ENCODE measurements at places on chromosomes 11 and 22. TPM values are rescaled to one million over a fixed set of nuclear protein-coding genes. Genes with fewer than 3 reads are reported as not detected.

- DNase-seq = no peak
Measured at GRCh38 chr22:36687516-36687915, 16.0 kb downstream of the CACNG2 start.

- peak; percentile 42 for DNase-seq
Measured at GRCh38 chr22:47102648-47103047, 340.2 kb downstream of the TBC1D22A start.

DNA sequence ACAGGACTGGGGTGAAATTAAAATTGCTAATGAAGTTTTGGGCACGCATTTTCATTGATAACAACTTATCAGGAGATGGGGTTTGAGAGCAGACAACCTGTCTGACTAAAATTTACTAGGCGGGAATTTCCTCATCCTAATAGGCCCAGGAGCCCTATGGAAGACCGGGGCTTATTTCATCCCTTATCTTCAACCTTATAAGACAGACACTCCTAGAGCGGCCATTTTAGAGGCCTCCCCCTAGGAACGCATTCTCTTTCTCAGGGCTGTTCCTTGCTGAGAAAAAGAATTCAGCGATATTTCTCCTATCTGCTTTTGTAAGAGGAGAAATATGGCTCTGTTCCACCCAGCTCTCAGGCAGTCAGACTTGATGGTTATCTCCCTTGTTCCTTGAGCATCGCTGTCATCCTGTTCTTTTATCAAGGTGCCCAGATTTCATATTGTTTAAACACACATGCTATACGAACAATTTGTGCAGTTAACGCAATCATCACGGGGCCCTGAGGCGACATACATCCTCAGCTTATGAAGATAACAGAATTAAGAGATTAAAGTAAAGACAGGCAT is 39.3 kb upstream of the ZC3H12C start:
- no peak for DNase-seq

The TIGD3 gene
- polyA plus RNA-seq = 0.56 TPM

The SLC22A9 gene
- not detected for polyA plus RNA-seq
